ENCODE measurements at places on chromosomes 3 and 15.

DNA sequence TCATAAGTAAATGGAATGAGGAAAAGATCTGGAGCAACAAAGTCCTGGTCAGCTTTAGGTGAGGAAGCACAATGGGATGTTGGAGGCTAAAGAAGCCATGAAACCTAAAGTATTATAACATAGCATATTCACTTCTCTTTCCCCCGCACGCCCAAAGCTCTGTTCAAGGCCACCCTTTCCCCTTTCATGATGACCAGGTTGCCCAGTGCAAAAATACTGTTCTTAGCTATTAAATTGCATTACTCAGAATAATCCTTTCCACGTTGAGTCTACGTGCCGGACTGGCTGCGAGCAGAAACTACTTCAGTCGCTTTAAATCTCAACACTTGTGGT, 589 bp upstream of the MAPKBP1 start:
- DNase-seq = no peak

DNA sequence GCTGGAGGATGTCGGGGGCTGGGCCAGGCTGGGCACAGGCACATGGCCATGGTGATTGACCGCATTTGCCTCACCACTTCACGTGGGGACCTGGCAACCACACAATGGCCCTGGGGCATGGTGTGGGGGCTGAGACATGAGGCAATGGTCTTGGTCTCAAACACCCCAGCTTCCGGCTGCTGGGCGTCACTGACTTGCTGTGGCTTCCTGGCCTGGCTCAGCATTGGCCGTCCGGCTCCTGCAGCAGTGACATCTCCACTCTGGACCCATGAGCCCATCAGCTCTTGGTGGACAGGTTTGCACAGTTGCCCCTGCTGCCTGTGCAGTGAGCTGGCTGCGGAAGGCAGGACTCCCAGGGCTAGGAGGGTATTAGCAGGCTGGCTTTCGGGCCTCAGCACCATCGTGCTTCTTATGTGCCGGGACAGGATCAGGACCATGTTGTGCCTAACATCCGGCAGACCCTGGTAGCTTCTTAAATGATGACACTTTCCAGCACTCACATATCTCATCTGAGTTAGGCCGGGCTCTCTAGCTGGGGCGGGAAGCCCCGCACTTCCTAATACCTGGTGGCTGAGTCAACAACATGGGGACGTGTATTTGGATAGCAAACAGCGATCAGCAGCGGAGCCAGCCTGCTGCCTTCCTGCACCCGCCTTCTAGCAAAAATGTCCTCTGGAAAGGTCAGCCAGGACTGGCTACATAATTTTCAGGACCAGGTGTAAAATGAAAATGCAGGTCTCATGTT, 34.1 kb downstream of the ZNF710 start:
- peak; percentile 60 for DNase-seq

DNA sequence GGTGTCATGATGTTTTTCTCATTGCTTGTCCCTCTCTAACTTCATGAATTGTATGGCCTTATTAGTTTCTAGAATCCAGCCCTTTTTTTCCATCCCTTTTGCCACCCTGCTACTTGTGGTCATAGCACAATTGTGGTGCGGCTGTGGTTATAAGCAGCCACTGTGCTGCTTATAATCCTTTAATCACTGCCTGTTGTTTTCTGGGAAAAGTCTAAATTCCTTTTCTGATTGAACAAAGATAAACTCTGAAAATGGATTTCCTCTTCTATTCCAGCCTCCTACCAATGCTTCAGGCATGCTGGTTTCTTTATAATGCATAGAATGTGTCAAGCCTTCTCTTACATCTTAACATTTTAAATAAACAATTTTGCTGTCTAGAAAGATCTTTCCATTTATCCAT, 319.5 kb downstream of the C3orf38 start:
- DNase-seq = no peak

DNA sequence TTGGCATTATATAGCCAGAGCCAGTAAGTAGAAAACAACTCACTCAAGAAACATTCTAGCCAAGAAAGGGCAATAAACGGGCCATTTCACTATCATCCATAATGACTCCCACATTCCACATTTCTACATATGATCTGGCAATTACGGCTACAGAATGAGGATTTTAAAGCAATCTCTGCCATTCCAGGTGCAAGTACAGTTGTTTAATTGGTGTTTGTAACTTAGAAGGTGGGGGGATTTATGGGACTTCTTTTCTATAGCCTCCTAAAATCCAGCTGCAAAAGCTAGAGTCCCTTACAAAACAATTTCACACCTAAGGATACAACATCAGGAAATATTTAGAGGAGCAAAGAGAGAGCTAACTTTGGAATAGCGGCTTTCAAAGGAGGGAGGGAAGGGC, 295.4 kb upstream of the RORA start:
- no peak for DNase-seq

- DNase-seq = no peak
Observed at GRCh38 chr15:30770759-30771158, 133.0 kb upstream of the FAN1 start.

GRCh38 chr3:36219398-36219797, 160.9 kb upstream of the STAC start:
- DNase-seq = no peak

DNA sequence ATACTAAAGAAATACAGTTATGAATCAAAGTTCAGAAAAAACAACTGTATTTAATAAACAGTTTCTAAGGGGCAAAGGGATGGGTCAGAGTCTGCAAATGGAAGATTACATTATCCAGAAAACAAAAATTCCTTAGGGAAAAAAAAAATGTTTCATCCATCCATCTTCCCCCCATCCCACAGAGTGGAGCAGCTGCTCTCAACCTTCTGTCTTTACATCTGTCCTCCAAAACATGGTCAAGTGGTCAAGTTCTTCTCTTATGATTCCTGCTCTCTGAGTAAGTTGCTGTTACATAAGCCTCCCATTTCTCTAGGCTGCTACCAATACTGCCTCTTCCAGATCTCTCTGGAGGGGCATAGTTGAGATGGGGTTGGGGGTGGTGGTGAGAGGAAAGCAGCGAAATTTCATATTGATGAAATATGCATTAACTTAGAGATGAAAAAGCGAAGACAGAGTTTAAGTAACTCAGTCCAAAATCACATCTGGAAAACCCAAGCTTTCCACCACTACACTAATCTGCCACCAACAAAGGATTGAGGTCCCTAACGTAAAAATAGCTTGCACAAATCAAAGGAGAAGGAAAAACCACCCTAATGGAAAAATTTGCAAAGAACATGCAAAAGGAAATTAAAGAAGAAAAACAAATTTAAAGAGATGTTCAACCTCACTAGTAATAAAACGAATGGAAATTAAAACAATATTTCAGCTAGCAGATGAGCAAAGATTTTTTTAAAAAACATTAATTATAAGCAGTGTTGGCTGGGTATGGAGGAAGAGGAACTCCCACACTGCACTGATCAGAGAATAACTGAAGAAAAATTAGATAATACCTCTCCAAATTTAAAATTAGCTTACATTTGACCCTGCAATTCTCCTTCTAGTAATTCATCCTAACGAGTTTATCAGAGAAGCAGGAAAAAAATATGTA, 109.5 kb downstream of the ST8SIA2 start:
- DNase-seq = no peak

- DNase-seq = no peak
Observed at GRCh38 chr3:190574473-190574872, 60.6 kb downstream of the IL1RAP start.

GRCh38 chr15:46456456-46456855, 821.6 kb downstream of the SQOR start:
- no peak for DNase-seq

DNA sequence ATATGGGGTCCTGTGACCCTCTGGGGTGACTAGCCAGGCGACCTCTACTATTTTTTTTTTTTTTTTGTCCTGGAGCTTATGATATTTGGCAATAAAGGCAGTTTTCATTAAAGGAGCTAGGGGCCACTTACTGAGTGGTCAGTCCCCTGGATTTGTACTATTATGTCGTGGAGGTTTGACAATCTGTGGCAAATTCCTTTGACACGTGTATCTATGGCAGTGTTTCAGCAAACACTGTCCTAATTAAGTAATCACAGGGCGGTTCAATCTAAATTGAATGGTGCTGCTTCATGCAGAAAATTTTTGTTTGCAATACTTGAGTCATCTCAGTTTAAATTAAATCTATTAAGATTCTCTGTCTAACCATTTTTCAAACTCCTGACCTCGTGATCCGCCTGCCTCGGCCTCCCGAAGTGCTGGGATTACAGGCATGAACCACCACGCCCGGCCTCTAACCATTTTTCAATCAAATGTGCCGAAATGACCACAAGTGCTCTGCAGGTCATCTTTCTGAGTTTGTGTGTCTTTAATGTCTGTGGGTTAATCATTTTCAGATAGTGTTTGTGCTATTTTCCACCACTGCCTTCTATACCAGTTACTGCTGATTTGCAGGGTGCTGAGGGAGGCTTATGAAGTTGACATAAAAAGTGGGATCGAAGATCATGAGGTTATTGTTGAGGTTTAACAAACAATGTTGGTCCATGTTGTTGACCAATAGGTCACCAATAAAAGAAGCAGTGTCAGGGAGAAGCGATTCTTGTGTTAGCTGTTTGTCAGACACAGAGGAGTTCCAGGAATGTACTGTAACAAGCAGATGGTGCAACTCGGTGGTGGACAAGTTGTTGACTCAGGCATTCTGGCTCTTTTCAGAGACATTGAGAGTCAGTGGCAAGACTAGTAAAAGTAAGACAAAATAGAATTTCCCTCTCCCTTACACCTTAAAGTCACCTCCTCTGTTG, 18.6 kb upstream of the SLC2A2 start:
- DNase-seq = no peak

- no peak for DNase-seq
Observed at GRCh38 chr15:99085413-99086326, 19.2 kb upstream of the SYNM start.

DNA sequence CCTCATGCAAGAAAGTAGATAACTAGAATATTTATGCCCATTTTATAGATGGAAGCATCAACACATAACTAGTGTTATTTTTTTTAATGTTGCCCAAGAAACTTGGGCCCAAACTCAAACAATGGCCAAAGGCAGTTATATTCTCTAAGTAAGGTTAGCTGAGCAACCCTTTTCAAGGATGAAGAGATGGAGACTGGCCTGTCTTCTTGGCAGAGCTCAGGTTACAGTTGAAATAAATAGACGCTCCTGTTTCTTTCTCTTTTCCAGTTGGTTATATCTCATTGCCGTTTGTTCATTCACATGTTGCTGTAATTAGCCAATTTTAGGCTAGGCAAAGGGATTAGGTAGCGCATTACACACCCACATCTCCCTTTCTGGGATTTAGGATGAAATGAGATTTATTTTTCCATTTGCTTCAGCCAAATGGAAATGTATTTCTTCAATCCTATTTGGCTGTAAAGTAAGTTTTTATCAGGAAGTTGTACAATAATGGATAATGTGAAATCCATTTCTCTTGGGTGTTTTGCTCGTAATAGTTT, 93.2 kb downstream of the CMSS1 start:
- DNase-seq = no peak

- DNase-seq = no peak
Observed at GRCh38 chr3:150635076-150635475, 32.0 kb downstream of the SELENOT start.

DNA sequence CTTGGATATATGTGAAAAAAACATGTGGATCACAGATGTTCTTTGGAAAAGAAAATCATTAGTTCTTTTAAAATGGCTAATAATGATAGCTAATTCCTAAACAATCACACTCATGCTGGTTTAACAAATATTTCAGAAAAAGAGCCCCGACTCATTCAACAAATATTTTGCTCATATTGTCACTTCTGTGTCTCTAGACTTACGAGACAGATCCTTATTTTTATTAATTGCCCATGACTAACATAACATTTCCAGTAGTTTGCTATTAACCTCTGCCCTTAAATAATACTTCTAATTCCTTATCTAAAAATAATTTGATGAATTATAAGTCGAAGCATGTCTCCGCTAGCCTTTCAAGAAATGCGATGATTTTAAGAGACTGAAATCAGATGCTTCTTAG, 70.4 kb downstream of the SATB1 start:
- no peak for DNase-seq

DNA sequence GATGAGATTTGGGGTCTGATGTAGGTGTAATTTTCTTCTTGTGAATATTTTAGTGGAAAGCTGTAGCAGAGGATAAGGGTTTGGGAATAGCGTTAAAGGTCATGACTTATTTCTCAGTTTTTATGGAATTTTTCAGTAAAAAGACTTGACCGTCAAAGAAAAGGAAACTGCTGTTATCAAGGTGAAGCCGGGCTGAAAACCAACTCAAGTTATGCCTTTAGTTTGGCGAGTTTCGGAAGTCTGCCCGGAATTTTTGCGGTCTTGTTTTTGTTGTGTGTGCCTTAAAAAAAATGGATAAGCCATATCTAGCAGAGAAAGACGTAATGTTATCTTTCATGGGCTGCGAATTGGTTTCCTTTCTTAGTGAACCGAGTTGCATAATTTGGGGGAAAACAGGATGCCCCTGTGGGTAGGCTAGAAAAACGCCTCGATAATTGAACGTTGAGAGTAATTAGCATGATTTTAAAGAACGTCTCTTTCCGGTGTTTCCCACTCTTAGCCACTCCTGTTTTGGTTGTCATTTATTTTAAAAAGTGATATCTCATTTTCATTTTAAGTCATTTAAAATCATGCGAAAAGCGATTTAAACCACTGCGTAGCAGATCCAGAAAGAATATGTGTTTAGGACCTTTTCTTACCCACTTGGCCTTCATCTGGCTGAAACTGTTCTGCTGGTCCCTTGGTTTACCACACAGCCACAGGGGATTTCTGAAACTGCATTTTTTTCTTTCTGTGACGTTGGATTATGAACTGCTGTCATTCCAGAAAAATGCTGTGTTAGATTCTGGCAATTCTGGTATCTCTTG, 1.1 kb downstream of the NFKBIZ start:
- peak; percentile 79 for DNase-seq

DNA sequence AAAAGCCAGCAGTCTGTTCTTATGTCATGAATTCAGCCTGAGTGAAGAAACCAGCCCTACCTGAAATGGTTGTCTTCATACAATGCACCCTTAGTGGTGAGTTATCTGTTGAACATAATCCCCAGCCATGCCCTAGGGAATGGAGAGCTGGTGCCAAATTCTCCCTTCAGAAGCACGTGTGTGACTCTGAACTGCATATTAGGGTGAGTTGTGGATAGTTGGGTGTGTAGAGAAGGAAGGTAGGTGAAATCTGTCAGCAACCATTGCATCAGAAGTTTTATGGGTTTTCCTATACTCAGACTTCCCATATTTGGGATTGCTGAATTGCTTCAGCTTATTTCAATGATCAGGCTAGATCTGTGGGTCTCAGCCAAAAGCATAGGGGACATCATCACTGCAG, 46.5 kb upstream of the TP63 start:
- DNase-seq = no peak

- no peak for DNase-seq
Observed at GRCh38 chr15:83194528-83194927, 13.1 kb downstream of the HDGFL3 start.

- no peak for DNase-seq
Observed at GRCh38 chr3:74801924-74802323, 187.5 kb upstream of the CNTN3 start.

- no peak for DNase-seq
Observed at GRCh38 chr3:146851665-146852064, 246.5 kb upstream of the PLSCR5 start.

GRCh38 chr3:42846685-42847522, 28.8 kb downstream of the CYP8B1 start:
- no peak for DNase-seq
